ENCODE measurements at places on chromosomes 11 and 22.

DNA sequence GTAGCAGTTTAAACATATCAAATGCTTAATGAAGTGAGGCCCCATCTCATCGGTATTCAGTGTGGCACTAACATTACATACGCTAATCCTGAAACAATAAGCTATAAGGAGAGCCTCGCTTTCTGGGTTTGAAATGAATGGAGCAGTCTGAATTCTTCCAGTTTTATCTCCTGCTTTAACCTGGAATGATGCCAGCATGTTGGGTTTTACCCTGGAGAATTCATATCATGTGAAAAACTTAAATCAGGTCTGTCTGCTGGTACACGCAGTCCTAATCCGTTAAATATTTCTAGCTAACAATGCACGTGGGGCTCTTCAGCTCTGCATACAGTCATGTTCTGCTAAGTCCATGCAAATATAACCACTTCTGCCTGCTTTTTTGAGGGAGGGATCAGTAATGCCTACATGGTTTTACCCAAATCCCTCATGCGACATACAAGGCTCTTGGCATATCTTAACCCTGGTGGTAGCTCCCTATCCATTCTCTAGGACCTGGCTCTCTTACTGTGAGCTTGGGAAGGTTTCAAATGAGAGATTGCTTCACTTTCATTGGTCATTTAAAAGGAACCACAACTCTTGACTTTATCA lies 92.7 kb downstream of the COMMD9 start:
- peak; percentile 52 for DNase-seq

GRCh38 chr22:46078241-46079092 lies 71.9 kb upstream of the PPARA start:
- no peak for DNase-seq

- no peak for DNase-seq
These were observed 7.3 kb upstream of the PKNOX2 start for GRCh38 chr11:125157118-125157733.

- no peak for DNase-seq
These were observed 135.7 kb downstream of the COMMD9 start for GRCh38 chr11:36153551-36153950.

DNA sequence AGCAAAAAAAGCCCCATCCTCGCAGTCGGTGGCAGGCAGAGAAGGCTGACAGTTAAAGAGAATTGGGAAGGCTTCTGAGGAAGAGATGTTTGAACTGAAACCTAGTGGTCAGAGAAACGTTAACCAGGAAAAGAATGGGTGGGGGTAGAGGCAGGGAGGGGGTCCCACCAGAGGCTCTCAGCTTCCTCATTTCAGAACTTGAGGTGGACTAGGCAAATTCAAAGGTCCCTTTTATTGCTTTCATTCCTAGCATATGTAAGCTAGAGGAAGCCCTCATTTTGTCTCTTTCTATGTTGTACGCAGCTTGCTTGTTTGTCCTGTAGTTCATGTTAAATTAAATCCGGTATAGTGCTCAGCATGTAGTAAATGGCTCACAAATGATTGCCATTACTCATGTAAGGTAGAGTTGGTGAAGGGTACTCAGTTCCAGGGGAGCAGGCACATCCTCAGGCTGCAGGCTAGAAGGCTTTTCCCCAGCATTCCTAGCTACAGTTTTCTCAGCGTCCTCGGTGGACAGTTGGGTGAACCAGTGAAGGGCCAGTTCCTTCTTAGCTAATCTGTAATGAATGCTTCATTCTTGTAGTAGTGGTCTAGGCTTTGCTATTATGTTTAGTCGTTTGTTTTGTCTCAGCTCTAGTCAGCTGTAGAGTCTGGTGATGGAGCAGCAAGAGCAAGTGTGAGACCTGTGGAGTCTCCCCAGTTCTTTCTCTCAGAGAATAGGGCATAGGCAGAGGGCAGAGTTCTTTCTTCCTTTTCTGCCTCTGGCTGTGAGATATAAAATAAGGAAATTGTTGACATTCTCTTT lies 58.6 kb downstream of the UVRAG start:
- no peak for DNase-seq

GRCh38 chr11:116431842-116432241 lies 340.9 kb downstream of the BUD13 start:
- no peak for DNase-seq

- DNase-seq, result no peak
These were observed 32.7 kb upstream of the USP47 start for GRCh38 chr11:11808992-11809615.
